Mucosa of descending colon (tissue), 3 donors: ENCODE measurements at places on chromosomes 12 and 14. TPM values are rescaled to one million over a fixed set of nuclear protein-coding genes. Genes with fewer than 3 reads are reported as not detected.

Gene PRH2
- not detected for total RNA-seq

- DNase-seq, result peak; percentile 44
Measured at GRCh38 chr12:125024949-125025563, 31.6 kb downstream of the BRI3BP start.

- DNase-seq, result no peak
Measured at GRCh38 chr14:34013721-34014060, 62.8 kb upstream of the EGLN3 start.

- no peak for DNase-seq
Measured at GRCh38 chr12:108326254-108326750, 12.8 kb downstream of the CMKLR1 start.

DNA sequence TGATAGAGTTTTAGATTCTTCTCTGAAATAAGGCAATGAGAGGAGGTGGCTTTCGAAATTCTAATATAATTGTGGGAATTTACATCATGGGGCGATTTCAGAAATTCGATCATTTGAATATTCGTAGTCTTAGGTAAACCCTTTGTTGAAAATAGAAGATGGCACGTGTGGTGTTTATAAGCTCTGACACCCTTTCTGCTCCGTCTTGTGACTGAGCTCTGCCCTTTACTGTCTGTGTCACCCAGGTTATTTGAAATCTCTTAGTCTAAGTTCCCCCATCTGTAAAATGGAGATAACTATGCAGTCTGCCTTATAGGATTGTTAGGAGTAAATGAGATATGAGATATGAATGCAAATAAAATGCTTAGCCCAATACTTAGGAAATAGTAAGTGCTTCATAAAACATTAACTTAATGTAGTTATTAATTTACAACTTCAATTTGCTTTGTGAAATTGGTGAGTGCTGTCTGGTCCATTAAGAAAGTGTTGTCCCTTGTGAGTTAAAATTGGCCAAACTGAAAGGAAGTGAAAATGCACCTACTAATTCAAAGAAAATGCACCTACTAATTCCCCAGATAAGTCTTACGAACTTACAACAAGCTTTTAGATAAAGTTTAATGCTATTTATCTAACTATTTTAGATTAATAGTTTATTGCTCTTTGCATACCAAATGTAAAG, 1.5 kb downstream of the BMAL2 start:
- no peak for DNase-seq

Gene COX6A1
- 509 TPM for total RNA-seq

DNA sequence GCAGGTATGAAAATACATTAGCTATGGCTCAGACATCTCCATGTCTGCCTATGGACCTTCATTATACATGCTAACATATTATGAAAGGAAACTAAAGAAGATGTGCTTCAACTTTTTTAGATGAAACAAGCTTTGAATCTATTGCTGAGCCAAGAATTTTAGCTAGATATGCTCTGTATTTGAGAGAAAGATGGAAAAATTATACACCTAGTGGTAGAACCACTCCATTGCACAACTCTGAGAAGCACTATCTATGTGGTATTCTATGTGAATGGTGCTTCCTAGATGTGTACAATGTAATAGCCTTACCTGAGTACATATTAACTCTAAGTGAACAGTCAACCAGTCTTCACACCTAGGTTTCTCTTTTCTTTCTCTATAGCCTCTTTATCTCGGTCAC, 17.3 kb downstream of the EPYC start:
- DNase-seq, result no peak

Gene SH2B3
- 16.5 TPM for total RNA-seq

Gene PTPRB
- 27.9 TPM for total RNA-seq

DNA sequence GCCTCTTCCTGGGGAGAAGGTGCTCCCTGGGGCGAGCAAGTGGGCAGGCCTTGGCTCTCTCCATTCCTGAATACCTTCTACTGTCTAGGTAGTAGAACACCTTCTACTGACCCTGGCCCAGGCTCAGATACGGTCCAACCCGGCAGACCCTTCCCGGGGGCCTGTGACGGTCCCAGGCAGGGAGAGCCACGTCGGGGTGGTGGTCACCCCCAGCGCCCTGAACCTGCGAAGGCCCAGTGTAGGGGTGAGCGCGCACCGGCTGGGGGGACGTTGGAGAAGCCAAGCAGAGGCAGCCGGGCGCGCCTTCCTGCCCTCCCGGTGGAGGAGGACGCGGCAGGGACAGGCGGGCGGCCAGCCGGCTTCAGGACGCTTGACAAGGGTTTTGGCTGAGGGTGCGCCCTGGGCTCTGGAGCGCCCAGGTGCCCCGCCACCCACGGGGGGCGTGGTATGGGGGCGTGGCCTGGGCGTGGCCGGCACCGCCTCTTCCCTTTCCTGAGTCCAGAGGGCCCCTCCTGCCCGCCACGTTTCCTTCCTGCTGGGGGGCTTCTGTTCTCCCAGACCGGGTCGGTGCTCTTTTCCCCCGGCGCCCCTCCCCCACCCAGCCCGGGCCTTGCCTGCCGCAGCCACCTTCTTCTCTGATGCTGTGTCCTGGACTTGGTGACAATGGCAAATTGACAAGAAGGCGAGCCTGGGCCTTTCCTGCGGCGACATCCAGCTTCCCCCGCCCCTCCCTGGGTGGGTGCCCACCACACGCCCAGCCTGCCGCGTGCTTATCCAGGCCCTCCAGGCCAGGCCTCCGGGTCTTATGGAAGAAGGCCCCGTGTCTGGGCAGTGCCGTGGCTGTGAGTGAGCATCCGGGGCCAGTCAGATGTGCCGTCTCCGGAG, 24.5 kb upstream of the PPP1R13B start:
- peak; percentile 94 for DNase-seq

DNA sequence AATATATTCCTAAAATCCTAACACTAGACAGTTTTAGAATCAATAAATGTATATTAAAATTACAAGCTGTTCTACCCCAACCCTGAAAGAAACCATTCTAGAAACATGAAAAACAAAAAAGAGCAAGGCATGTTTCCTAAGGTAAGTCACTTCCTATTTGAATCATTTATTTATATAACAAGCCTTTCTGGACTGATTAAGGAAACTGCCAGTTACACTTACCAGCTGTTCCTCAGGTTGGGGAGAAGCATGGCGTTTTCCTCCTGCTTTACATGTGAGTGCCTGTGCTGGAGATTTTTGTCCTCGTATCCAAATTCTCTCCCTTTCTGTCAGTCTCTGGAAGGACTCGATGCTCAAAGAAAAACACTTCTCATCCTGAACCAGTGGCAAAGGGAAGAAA, 183.3 kb downstream of the EFCAB11 start:
- no peak for DNase-seq

Gene DNAJC22
- 45.7 TPM for total RNA-seq

DNA sequence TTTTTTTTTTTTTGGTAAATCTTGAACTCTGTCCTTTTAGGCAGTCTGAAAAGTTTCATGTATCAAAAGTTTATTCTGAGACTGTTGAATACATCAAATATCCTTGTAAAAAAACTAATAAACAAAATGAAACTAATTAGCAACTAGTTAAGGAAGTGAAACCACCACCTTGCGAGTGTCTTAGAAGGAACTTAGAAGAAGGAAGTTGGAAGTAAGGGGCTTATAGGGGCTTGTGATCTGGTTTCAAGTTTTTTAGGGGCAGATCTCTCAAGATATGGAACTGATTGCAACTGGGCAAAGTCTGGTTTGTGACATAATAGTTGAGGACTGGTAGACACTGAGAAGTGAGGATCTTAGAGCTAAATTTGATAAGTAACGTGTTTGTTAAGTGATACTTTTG, 748.8 kb downstream of the C12orf50 start:
- DNase-seq, result no peak

Gene ASCL1
- not detected for total RNA-seq

GRCh38 chr12:108679106-108679681, 45.5 kb upstream of the SELPLG start:
- no peak for DNase-seq

Gene TMEM19
- total RNA-seq, result 25.3 TPM

GRCh38 chr14:55398679-55399078, 13.0 kb downstream of the ATG14 start:
- no peak for DNase-seq

DNA sequence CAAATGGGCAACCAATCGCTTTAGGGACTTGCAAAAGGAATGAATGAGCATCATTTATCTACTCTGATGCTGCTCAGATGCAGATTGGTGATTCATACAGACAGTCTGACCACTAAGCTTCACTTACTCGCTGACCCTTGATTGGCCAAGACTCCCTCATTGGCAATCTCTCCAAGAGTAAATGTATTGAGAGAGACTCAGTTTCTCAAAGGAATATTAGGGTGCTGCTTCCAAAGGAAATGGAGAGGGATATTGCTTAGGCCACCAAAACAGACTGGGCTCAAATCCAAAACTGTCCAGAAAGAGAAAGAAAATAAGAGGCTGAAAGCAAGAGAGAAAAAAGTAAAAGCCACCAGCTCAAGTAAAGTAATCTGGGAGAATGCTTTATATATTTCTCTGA, 785.2 kb downstream of the GALC start:
- DNase-seq, result no peak

DNA sequence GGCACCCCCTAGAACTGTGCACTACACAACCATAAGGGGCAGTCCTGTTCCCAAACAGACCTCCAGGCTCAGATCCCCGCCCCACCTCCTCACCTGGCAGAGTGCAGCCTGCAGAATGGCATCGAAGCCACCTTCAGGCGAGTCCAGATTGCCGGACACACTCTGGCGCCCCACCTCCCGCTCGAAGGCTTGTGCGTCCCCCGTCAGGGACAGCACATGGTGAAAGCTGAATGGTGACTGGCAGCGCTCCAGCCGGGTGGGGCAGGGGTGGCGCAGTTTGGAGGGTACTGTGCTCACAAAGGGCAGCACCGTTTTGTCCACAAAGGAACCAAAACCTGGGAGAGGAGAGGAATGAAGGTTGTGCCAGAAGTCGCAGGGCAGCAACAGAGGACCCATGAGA, 10.6 kb downstream of the ITGB7 start:
- no peak for DNase-seq
